Astrocyte (in vitro differentiated cells and primary cell): ENCODE measurements at places on chromosomes 1 and 21.

DNA sequence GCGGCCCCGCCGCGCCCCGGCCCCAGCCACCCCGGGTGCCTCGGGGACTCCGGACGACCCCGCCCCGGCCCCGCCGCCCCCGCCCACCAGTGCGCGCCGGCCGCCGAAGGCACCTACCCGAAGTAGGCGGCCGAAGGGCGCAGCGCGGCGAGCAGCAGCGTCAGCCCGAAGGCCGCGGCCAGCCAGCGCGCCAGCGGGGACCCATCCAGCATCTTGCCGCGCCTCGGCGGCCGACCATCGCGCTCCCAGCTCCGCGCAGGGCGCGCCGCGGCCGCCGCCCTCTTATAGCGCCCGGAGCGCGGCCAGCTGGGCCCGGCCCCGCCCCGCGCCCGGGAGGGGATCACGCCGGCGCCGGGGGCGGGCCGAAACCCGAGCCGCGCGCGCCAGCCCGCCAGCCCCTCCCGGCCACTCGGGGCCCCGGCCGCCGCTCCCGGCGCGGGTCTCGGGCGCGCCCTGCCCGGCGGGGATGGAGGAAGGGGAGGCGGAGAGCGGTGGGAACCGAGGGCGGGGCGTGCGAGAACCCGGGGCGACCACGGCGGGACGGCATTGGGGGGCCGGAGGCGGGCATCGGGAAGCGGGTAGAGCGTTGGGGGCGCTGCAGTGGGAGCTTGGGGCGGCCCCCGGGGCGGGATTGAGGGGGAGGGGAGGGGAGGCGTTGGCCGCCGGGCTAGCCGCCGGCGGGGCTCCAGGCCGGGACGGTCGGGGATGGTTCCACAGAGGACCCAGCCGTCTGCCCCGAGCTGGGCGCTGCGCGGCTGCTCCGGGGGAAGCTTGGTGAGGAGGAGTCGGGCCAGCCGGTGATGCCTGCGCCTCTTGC lies at the start of gene WNT9A:
Gene WNT9A (minus strand): TSS at position 257 of the 817 bp plus-strand sequence. CDS start 45 bp downstream, at position 212.
- DNase-seq, result peak; percentile 41

GRCh38 chr1:231177226-231177625 lies 15.4 kb downstream of the TRIM67 start:
- no peak for DNase-seq

GRCh38 chr1:172969611-172970010 lies 81.1 kb downstream of the TNFSF18 start:
- DNase-seq, result peak; percentile 88

- DNase-seq, result no peak
These were observed 104.6 kb downstream of the ZSCAN20 start for GRCh38 chr1:33576821-33577599.

GRCh38 chr1:165235777-165236291 lies 120.7 kb downstream of the LMX1A start:
- DNase-seq, result no peak

DNA sequence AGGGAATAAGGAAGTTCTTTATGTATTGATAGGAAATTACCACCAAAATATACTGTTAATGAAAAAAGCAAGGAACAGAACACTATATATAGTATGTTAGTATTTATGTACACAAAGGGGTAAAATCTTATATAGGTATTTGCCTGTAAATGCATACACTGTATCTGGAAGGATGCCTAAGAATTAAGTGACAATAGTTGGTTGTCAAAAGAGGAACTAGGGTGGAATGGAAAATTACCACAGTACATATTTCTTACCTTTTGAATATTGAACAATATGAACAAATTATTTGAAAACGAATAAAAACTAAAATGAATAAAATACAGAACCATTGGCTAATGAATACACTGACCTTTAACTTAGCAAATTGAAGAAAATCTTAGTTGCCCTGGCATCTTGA lies 13.6 kb downstream of the ARPC5 start:
- DNase-seq, result no peak
